GF-D8 (cell line): ENCODE measurements at places on chromosomes 12 and 14.

- DNase-seq, result no peak
Measured at GRCh38 chr12:18158774-18159557, 69.0 kb upstream of the RERGL start.

DNA sequence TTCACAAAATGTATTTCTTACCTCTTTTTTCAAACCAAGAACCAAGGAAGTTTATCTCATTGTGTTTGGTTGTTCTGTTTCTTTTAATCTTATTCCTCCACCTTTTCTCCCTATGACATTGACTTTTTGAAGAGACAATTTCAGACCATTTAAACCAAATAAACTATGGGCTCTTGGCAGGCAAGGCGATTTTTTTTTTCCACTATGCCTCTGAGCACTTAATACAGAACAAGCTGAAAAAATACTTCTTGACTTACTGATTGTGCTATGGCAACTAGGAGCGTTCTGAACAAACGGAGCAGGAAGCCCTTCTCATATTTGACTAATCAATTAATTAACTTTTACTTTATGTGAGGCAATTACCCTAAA lies 98.0 kb downstream of the ZNF664 start:
- DNase-seq, result no peak

DNA sequence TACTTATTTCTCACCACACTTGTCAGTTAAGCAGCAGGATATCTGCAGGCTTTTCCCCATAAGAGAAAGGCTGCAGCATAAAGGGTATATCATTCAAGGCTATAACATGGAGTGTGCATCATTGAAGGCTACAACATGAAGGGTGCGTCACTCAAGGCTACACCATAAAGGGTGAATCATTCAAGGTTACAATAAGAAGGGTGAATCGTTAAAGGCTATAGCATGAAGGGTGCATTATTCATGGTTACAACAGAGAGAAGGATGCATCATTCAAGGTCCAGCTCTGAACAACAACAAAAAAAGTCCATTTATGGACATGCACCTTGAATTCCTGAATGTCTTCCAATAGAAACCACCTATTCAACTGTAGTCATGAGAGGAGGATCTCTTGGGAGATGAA lies 32.8 kb upstream of the LUM start:
- no peak for DNase-seq

- DNase-seq, result no peak
Measured at GRCh38 chr14:22375321-22375930, 213.6 kb downstream of the DAD1 start.
